ENCODE measurements at places on chromosomes 5 and 9.
A peak's percentile ranks its signal among the peaks of the same experiment; 100 is the strongest.

DNA sequence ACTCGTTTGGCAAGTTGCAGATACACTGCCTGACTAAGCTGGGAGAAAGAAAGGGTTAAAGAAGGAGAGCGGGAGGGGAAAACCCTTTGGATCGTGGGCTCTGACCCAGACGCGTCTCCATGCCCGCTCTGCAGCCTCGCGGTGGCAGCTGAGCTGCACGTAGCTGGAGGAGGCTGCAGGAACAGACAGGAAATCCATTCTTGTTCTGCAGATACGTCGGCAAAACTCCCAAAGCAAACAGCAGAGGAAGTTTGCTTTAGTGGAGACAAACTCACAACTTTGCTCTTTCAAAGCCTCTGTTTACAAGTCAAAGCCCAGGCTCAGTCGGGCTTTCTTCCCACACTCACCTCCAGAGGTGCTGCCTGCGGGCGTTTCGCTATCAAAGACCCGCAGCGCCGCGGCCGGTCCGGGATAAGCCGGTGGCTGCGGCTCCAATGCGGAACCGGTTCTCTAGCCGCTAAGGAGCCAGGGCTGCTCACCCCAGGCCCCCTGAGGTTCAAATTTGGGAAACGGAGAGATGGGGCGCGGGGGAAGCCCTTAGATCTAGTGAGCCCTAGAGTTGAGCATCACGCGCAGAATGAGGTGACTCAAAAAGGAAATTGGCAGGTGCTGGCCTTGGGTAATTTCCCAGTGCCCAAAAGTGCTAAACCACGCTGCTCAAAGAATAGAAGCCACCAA is 60.7 kb downstream of the MAT2B start:
- peak; percentile 75 for DNase-seq

DNA sequence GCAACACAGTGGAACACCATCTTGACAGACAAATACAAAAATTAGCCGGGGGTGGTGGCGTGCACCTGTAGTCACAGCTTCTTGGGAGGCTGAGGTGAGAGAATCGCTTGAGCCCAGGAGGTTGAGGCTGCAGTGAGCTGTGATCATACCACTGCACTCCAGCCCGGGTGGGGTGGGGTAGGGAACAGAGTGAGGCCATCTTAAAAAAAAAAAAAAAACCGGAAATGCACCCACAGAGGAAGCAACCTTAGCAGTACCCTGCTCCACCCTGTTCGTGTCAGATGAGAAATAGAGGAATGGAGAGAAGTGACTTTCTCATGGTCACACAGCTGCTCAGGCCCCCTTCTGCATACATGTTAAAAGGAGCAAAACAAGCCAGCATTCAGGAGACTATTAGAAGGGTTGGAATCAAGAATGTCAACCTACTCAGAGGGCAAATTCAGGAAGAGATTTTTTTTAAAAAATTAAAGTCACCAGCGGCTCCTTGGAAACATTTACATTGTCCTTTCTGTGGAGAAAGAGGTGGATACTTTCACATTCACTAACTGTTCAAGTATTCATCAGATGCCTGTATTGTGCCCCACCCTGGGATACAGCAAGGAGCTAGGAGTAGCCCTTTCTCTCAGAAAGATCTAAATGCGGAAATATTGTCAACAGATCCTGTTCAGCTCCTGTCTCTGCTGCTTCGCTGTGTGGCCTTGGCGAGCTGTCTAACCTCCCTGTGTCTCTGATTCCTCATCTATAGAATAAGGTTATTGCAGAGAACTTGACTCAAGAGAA is 41.0 kb downstream of the CYFIP2 start:
- DNase-seq = no peak

GRCh38 chr5:77427998-77428397 is 64.1 kb downstream of the WDR41 start:
- DNase-seq = peak; percentile 33

DNA sequence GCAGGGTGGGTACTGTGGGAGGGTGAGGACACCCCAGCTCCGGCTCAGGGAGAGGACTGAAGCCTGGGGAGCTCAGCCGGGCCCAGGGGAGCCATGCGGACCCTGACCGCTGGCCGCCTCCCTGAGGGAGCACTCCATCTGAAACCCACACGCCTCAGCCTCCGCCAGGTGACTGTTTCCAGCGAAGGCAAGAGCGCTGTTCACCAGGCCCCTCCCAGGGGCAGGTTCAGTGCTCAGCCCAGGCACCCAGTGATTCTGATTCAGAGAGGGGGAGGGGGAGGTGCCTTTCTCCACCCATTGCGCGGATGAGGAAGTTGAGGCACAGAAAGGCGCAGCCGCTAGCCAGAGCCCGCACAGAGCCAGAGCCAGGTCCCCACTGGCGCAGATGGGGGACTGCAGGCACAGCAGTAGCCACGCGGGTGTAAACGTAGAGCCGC is 27.0 kb downstream of the ADGRD2 start:
- DNase-seq = peak; percentile 57

GRCh38 chr5:23014266-23014665 is 161.1 kb upstream of the CDH12 start:
- DNase-seq = no peak

GRCh38 chr5:93428868-93429267 is 152.2 kb downstream of the NR2F1-AS1 start:
- DNase-seq = no peak

DNA sequence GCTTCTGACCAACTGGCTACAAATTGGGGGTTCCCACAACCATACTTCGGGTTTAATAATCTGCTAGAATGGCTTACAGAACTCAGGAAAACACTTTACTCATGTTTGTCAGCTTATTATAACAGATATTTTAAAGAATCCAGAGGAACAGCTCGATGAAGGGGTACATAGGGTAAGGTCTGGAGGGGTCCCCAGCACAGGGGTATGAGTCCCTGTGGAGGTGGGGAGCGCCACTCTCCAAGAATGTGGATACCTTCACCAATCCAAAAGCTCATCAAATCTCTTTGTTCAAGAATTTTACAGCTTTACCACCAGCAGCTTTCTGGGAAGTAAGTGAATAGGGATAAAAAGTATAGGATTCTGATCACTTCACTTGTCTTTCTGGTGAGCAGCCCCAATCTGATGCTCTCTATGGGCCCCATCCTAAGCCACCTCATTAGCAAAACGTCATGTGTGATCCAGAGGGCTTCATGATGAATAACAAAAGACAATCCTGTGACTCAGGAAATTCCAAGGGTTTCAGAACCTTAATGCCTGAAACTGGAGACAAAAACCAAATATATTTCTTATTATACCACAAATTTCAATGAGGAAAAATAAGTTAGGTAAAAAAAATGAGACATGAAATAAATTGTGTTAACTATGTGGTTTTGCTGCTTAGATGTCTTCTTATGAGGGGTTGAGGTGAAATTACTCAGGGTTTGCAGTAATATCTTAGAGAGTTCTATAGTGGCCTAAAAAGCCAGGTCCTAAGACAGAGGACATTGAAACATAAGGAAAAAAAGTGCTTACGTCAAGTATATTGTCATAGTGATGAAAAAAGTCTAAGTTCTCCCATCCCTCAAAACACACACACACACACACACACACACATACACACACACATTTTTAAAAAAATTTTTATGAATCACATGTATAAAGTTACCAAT is 290.5 kb downstream of the ANXA1 start:
- peak; percentile 16 for DNase-seq
